ENCODE measurements at places on chromosomes 6 and 20. TPM values are rescaled to one million over a fixed set of nuclear protein-coding genes. Genes with fewer than 3 reads are reported as not detected.

The RAD21L1 gene
- total RNA-seq: 0.71 TPM

- no peak for DNase-seq
Observed at GRCh38 chr20:64023361-64024140, 12.4 kb upstream of the C20orf204 start.

The CALHM6 gene
- total RNA-seq: 2.3 TPM

GRCh38 chr6:18492972-18493371, 105.8 kb downstream of the RNF144B start:
- DNase-seq: no peak

DNA sequence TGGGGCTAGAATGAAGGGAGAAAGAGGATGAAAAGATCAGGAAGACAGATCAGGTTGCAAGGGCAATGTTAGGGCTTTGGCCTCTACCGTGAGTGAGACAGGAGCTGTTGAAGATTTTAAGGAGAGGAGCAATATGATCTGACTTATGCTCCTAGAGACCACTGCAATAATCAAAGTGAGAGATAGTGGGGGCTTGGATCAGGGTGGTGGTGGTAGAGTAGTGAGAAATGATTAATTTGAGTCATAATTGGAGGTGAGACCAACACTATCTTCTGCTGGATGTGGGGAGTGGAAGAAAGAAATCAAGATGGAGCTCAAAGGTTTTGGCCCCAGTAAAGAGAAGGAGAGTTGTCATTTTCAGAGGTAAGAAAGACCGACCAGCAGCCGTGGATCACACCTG, 140.7 kb upstream of the TMEM170B start:
- no peak for DNase-seq

- DNase-seq: no peak
Observed at GRCh38 chr6:43120101-43120763, 44.1 kb downstream of the PTK7 start.

DNA sequence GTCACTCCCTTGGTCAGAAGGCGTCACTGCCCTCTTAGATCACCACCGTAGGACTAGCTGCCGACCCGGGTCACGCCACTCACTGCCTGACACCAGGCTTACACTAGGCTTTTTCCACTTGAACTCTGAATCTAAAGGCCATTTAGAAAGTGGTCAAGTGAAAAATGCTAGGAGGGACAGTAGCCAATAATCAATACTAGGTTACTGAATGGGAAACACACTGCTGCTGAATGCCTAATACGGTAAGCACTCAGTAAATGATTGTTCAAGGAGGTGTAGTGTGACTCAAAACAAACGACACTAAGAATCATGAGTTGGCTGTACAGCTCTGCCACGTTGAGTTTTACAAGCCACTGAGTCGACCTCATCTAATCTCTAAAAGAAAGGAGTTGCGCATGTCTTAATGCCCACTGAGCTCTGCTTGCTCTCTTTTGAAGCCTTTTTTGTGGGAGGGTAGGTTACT, 760 bp upstream of the IBTK start:
- no peak for DNase-seq

- DNase-seq: no peak
Observed at GRCh38 chr6:45109551-45109950, 218.6 kb upstream of the RUNX2 start.

The BPIFB2 gene
- total RNA-seq: not detected
